Stimulated activated CD4-positive, alpha-beta T cell treated with anti-CD3 and anti-CD28 coated beads, TNF-alpha, amount 100 ng/mL, for 4 hours (primary cell): ENCODE measurements at places on chromosomes 7 and 10.
A peak's percentile ranks its signal among the peaks of the same experiment; 100 is the strongest.

DNA sequence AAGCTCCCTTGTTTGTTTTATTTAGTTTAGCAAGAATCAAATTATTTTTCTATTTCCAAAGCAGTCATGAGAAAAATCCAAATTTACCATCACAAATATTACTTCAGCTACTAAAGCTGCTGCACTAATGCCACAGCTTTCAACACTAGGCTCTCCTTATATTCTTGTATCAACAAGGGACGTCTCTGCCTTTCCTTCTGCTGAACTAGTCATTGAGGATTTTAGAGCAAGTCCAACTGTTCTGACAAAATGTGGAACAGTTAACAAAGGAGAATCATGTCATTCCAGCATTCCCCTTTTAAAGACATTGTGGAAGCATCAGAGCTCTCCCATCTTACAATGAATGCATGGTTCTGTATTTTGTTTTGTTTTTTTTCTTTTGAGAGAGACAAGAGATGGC is 28.6 kb downstream of the FAM13C start:
- DNase-seq = no peak

- no peak for DNase-seq
Observed at GRCh38 chr7:30697719-30698460, 15.6 kb upstream of the CRHR2 start.

- DNase-seq = no peak
Observed at GRCh38 chr7:35816514-35816913, 15.7 kb downstream of the SEPTIN7 start.

- no peak for DNase-seq
Observed at GRCh38 chr10:607545-608185, 81.8 kb downstream of the DIP2C start.

DNA sequence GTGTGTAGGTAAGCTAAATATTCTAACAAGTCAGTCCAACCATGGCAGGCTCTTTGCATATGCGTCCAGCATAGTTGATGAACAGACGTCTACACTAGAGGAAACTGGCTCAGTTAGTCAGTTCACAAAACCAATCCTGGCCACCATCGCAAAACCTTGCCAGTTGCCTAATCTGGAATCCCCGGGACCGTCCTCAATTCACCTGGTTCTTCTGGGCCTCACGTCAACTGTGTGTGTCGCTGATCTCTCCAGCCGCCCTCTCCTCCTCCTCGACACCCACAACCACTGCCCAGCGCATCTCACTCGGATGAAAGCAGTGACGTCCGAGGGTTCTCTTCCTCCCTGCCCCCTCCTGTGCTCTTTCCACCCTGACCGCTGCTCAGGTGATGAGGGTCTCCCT is 217.8 kb upstream of the SH2B2 start:
- no peak for DNase-seq

DNA sequence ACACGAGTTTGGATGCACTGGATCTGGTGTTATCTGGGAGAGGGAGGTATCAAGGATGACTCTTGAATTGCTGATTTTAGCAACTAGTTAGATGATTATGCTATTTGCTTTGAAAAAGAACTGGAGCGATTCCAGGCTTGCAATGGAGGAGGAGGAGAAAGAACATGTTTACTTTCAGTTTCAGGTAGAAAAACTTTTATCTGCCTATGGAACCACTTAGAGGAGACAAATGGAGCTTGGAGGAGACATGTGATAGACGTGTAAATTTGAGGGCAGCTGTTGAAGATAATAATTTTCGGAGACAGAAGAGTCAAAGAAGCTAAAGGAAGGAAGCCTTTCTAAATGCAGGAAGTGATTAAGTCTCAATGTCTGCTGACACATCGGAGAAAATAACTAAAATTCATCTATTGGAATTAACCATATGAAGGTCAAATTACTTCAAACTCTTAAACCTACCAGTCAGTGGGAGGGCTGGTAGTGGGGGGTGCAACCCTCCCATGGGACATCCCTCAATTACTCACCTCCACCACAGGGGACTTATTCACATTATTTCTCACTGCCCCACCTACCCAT is 56.4 kb upstream of the GNAI1 start:
- DNase-seq = peak; percentile 4

DNA sequence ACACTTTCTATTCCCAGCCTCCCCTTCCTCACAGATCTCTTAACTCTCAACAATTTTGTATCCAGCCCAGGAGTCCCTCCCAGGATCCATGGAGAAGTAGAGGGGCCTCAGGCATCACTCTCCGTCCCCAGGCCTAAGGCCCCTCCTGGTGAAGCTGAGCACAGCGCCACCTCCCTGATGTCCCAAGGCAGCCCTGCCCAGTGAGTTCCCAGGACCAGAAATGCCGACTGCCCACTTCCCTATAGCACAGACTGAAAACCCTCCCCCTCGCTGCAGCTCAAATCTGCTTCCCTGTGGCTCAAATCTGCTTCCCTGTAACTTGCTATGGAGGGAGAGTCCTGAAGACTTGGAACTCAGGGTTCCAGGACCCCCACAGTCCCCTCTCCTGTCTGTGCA is 35.6 kb downstream of the YKT6 start:
- DNase-seq = no peak

GRCh38 chr7:41795276-41795833 is 92.5 kb upstream of the INHBA start:
- DNase-seq = no peak
